MV-4-11 (cell line): ENCODE measurements at places on chromosomes 5 and 9.

GRCh38 chr9:121156263-121156731, 45.4 kb downstream of the RAB14 start:
- DNase-seq = peak; percentile 60

GRCh38 chr5:81520769-81521168, 126.8 kb upstream of the ACOT12 start:
- DNase-seq = no peak

DNA sequence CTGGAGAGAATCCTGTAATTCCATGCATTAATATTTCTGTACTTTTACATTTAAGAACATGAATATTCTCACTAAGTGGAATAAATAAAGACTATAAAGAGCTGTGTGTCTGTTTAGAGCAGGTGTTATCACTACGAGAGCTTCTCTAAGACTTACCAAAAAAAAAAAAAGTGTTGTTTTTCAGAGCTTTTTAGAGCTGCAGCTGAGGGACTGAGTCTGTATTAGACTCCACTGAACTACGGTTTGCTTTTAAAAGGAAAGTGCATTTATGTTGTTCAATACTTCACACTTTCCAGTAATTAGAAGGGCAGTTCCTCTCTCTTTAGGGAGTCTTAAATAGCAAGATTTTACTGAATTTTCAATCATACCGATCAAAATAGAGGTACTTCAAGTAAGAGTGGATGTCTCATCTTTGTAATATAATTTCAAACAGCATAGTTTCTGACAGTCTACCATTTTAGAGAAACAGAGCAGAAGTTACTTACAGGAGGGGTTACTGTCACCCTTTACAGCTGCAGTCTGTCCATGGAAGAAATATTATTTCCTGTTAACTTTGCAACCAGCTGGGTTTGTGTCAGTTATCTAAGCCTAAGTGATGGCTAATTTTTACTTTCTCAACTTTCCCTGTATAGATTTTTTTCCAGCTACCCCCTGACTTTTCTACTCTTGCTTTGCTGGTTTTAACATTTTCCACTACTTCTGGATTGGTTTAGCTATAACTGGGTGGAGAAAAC, 2.4 kb downstream of the SYK start:
- DNase-seq = peak; percentile 57

DNA sequence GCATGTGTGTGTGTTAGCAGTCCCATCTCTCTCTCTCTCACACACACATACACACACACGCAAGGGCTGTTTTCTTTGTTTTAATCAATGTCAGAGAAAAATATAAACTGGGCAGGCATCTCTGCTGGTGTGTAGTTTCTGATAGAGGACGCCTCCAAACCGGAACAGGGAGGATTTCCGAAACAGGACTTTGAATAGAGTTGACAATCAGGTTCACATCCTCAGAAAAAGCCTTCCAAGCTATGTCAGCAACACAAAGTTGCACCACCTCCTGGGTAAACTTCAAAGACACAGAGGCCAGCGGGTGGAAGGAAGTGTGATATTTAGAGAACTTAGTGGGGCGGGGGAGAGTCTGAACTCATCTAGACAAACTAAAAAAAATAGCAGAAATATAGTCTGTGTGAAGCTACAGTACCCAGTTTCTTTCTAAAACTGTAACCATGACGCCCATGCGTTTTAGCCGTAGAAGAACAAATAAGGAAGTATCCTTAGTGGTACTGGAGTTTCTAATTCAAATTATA, 1.2 kb downstream of the ST8SIA4 start:
- peak; percentile 93 for DNase-seq

- DNase-seq = no peak
These were observed 478.7 kb downstream of the PRR16 start for GRCh38 chr5:120942596-120943350.

DNA sequence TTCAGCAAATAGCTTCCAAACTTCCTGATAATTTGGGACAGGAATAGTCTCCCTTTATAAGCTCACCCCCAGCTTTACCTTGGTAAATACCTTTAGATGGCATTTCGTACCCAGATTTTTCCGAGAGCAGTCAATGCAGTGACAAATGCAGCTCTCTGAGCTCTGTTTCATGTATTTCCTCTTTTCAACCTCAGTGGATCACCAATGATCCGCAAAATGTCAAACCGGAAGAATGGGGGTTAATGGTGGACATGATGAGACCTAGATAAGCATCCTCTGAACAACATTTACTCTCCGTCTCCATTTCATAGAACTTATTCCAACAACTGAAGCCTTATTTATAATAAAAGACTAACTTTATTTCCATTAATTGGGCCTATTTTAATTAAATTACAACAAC, 227.3 kb downstream of the MCTP1 start:
- DNase-seq = peak; percentile 40

DNA sequence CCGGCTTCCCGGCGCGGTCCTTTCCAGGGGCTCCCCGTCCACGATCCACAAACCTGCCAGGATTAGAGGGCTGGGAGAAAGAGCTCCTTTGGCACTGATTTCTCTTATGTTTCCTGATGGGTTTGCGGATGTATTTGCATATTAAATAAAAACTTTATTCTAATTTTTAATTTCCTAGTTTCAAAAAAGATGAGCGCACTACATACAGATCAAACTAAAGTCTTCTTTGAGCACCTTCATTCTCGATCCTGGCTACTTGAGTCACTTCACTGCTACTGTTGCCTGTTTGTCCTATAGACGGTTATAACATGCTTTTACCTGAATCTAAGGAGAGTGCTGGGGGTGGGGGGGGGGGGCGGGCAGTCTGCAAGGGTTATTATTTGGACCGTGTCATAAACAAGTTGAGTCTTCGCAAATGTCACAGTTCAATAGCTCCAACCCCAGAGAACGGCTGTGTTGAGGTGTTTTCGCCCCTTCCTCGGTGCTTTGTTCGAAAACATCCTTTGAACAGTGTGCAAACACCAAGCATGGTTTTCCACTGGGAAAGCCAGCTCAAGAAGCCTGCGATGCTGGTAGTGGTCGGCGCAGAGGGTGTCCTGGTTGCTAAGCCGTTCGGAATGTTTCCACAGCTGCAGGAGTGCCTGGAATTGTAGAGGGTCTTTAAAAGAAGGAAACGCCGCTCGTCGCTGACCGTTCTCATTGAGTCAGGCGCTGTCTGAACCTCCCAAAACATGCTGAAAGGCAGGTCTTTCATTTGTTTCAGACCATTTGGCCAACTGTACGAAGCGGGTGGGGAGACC, 1.1 kb upstream of the STK10 start:
- no peak for DNase-seq

GRCh38 chr5:106610041-106610440, 1060.7 kb downstream of the EFNA5 start:
- DNase-seq = no peak
